ENCODE measurements at places on chromosomes 2 and 18.

GRCh38 chr2:9251154-9252001, 44.8 kb downstream of the ASAP2 start:
- no peak for DNase-seq

- no peak for DNase-seq
Measured at GRCh38 chr2:27977731-27978312, 87.3 kb downstream of the BABAM2 start.

DNA sequence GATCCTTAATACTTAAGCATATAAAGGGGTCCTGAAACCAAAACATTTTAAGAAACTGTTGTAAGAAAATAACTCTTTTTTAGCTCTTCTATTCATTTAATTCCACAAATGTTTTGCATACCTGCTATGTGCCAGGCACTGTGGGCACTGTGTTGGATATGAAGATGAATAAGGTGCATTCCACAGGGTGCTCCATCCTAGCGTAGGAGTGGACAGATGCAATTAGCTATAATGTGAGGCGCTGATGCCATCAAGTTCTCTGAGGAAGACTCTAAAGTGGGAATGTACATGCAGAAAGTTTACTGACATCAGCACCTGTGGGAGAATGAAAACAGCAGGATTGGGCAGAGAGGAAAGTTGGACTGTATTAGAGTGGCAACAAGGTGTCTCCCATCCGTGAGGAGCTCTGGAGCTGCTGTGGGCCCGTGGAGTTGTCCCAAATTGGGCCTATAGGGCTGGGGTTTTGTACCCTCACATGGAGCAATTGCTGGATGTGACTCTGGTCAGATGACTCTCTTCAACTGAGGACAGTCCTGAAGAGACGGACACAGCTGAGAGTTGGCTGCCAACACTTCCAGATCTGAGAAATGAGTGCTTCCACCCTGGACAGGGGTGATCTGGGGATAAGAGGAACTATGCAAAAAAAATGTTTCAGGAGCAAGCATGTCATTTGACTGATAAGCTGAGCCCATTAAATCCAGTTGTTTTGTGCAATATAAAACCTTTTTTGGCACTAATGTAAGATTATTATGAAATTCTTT, 22.3 kb downstream of the CD8A start:
- DNase-seq: no peak

DNA sequence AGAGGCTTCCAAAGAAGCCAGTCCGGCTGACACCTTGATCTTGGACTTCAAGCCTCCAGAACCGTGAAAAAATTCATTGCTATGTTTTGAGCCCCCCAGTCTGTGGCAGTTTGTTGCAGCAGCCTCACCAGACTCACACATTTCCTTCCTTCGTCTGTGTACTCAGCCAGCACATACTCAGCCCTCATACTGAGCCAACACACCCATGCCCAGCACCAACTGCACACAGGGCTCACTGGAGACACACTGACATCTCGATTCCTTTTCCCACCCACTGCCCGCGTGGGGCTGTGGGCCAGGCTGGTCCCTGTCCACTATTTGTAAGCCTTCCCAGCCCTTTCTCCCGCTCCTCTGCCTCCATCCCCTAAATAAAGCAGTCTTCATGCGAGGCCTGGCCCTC, 24.1 kb upstream of the NMUR1 start:
- DNase-seq: no peak

DNA sequence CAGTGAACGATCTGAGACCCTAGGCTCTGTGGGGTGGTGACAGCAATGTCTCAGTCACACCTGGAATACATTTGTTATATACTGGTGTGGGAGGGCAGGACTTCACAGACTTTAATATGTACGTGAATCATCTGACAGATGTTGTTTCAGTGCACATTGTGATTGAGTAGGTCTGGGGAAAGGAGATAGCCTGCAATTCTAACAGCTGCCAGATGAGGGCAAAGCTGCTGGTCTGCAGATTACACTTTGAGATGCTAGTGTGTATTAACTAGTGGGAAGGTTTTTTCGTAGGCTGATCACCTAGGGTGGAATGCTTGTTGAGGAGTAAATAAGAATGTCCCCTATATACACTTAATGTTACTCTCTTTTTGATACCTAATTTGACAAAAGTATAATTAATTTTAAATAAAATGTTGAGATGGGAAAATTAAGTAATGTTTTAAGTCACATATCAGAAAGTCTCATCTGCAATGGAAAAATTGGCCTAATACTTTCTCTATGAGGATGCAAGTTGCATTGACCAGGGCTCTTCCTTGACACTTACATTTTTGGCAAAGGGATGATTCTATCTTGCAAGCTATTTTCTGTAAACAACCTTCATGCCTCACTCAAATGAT, 496.9 kb upstream of the HNMT start:
- no peak for DNase-seq
